ENCODE measurements at places on chromosomes 12 and 14. TPM values are rescaled to one million over a fixed set of nuclear protein-coding genes. Genes with fewer than 3 reads are reported as not detected.

GRCh38 chr14:64601571-64601970, 51.8 kb downstream of the PPP1R36 start:
- no peak for DNase-seq

Gene KCNA5
- total RNA-seq, result not detected

GRCh38 chr14:56333359-56334292, 215.4 kb downstream of the PELI2 start:
- no peak for DNase-seq

Gene RPL10L
- total RNA-seq, result not detected

- no peak for DNase-seq
These were observed 218.1 kb downstream of the RMST start for GRCh38 chr12:97680751-97681150.

DNA sequence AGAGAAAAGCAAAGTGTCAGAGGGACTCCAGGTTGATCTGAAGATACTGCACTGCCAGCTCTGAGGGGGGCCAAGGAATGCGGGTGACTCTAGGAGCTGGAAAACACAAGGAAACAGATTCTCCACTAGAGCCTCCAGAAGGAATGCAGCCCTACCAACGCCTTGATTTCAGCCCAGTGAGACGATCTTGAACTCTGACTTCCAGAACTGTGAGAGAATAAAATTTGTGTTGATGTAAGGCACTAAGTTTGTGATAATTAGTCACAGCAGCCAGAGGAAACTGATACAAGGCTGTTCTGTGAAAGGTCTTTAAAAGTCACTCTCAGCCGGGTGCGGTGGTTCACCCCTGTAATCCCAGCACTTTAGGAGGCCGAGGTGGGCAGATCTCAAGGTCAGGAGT, 34.2 kb downstream of the CKAP4 start:
- no peak for DNase-seq

- no peak for DNase-seq
These were observed 23.8 kb upstream of the LRTM2 start for GRCh38 chr12:1796515-1797010.

Data from Caco-2 (cell line).